CD4-positive, alpha-beta T cell treated with Interferon alpha-2 for 1 hour (primary cell): ENCODE measurements at places on chromosomes 11 and 22.

DNA sequence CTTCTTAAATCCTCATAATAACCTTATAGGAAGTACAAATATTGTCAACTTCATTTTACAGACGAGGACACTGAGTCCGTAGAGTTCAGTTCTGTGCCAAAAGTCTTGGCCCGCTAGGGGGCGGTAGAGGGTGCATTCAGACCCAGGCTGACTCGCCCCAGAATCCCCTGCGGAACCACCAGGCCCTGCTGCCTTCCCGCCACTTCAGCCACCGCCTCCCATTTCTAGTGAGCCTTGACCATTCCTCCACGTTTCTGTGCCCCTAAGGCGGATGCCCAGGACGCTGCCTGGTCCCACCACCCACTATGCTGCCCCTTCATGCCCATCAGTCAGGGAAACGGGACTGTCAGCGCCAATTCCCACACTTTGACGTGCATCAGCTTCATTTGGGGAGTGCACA is 19.1 kb downstream of the SYT13 start:
- DNase-seq = no peak

- DNase-seq = no peak
Observed at GRCh38 chr11:36162006-36162882, 127.0 kb downstream of the COMMD9 start.

- no peak for DNase-seq
Observed at GRCh38 chr11:47620836-47621378, 21.5 kb downstream of the MTCH2 start.

- no peak for DNase-seq
Observed at GRCh38 chr11:109439684-109440083, 17.7 kb downstream of the C11orf87 start.

- DNase-seq = no peak
Observed at GRCh38 chr11:35050541-35050995, 88.4 kb upstream of the CD44 start.

GRCh38 chr22:30275625-30276024 is 9.0 kb upstream of the OSM start:
- peak; percentile 24 for DNase-seq

GRCh38 chr11:91927448-91927847 is 297.2 kb upstream of the FAT3 start:
- no peak for DNase-seq

- DNase-seq = no peak
Observed at GRCh38 chr11:70140711-70141485, 62.2 kb upstream of the FADD start.

- no peak for DNase-seq
Observed at GRCh38 chr11:2919837-2920236, 9.4 kb downstream of the PHLDA2 start.

GRCh38 chr22:34783436-34783835 is 282.5 kb upstream of the ISX start:
- no peak for DNase-seq

DNA sequence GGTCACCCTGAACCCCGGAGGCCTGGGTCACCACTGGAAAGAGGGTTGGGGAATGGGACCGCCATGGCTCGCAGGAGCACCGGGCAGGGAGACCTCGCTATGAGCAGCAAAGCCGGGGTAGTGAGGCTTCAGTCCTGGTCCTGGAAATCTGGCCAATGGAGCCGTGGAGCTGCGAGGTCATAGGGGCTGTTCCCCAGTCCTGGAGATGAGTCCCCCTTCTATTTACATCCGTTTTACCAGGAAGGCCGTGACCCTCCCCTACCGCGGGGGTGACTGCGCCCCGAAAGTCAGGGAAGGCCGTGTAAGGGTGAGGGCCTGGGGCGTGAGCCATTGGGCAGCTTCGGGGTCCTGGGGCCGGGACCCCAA is 449 bp downstream of the PIDD1 start:
- DNase-seq = no peak

DNA sequence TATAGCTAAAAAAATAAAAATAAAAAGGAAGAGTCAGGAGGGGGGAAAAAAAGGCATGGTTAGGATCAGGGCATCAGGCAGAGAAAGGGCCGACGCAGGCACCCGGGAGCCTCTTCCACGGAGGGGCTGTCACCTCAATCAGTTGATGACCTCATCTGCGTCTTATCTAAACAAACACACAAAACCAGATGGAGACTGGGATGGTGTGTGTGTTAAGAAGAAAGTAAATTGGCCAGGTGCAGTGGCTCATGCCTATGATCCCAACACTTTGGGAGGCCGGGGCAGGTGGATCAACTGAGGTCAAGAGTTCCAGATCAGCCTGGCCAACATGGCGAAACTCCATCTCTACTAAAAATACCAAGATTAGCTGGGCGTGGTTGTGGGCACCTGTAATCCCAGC is 63.6 kb downstream of the DHCR7 start:
- no peak for DNase-seq

- no peak for DNase-seq
Observed at GRCh38 chr11:92391364-92391763, 166.7 kb downstream of the FAT3 start.

DNA sequence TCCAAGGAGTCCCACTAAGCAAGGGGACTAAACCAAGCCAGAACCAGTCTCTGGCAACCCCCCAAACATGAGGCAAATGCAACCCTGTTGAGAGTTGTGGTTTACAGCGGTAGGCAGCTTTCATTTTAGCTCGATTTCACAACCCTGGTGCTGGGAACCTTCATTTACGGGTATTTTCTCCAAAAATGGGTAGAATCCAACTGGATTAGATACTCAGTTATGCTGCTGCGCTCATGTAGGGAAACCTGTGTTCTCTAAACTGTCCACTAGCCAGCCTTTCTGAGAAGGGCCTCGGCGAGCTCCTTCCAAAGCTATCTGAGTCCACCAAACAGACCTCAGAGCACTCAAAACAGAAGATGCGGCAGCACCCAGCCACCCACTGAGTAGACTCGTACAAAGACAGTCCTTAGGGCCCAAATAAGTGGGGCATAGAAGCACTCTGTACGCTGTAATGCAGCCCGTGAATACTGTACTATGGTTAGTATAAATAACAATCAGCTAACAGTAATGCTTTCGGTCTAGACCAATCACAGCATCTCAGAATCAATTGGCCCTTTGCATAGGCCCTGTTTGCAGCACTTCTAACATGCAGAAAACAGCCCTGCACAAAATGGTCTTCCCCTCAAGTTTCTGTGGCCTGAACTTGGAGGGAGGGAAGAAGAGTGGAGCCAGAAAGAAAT is 104.7 kb downstream of the ETS1 start:
- DNase-seq = peak; percentile 77

DNA sequence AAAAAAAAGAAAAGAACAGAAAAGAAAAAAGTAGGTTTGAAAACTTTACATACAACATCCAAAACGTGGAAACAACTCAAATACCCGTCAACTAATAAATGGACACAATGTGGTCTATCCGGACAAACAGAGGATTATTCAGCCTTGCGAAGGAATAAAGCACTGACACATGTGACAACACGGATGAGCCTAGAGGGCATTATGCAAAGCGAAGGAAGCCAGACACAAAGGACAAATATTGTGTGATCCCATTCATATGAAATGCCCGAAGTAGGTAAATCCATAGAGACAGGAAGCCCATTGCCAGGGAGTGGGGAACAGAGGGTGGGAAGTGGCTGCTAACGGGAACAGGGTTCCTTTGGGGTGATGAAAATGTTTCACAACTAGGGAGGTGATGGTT is 11.8 kb downstream of the RFPL1 start:
- DNase-seq = no peak

DNA sequence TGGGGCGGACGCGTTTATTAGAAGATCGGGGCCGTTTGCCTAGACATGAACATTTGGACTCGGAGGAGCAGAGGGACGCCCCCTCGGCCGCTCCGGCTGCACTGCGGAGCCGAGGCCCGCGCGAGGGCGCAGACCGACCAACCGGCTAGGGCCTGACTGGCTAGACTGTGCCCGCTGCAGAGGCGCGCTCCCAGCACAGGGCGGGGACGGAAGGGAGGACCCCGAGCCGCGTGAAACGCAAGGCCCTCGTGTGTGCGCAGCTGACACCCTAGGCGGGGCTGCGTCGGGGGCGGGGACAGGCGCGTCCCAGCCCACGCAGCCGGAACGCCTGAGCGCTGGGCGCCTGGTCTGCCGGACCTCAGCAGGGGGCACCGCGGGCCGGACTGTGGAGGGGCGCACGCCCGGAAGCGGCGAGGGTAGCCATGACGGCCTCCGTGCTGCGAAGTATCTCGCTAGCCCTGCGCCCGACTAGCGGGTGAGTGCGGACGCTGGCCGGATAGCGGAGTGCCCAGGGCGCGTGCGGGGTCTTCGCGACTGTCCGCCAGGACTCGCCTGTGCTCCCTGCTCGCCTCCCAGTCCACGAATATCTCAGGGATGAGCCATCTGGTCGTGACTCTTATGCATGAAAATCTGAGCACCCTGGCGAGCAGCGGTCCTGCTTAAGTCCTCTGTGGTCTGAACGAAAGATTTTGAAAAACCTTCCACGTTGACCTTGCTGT is at the start of gene MRPL40:
Gene MRPL40, plus strand, starts transcription at position 413 of the 719 bp plus-strand sequence. Its CDS starts 10 bp downstream, at position 423.
- DNase-seq = peak; percentile 91

DNA sequence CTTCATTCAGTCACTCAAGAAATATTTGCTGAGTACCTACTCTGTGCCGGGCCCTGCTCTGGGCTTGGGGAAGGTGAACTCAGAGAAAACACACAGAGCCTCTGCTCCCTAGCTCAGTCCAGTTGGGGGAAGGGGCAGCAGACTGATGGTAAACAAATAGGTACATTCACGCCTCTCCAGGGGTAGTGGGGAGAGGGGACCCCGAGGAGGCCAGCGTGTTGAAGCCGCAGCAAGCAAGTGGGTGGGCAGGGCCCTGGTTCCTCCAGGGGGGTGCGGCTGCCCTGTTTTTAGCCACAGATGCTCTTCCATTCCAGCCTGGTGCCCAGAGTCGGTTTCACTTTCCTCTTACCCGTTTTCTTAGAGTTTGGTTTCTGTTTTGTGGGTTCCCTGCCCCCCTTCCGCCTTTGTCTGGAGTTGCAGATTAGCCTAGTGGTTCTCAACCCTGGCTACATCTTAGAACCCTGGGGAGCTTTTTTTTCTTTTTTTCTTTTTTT is 8.7 kb downstream of the DRAP1 start:
- peak; percentile 94 for DNase-seq

GRCh38 chr11:47867823-47868222 is 19.7 kb upstream of the NUP160 start:
- no peak for DNase-seq

DNA sequence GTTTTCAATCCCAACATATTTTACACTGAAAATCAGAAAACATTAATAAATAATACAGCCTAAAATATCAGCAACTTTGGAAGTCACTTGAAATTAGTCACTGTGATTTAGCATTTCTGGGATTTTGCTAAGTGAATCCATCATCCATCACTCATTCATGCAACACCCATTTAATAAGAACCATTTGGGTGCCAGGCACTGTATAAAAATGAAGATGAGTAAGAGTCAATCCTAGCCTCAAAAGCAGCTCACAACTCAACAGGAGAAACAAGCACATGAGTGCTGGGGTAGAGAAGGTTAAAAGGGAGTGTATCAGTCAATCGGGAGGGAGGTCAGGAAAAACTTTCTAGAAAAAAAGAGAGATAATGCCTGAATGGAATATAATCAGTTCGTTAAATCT is 77.9 kb downstream of the PGR start:
- no peak for DNase-seq

DNA sequence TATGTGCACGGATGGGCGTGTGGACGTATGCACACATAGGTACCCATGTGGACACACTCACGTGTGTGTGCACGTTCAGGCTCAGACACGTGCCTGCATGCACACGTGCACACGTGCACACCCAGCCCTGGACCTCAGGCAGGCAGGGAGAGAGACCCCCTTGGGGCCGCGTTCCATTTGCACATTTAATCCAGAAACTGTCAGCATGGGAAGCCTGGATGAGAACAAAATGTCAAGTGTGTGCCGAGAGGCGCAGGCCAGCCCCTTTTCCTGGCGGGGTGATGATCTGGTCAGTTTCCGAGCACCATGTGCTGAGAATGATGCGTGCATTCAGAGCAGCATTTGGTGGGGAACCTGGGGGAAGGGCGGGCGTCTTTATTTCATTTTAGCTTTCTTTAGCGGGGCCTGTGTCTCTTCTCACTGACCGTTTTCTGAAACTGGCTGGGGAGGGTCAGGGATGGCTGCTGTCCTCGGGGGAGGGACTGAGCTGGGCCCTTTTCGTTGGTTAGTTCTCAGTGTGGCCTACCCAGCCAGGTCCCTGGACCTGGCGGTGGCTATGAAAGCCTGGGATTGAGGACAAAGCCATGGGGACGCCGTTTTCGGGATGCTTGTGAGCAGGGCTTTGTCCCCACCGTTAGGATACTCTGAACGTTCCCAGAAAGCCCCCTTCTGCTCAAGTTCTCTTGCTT is 96.3 kb downstream of the KCNQ1 start:
- DNase-seq = no peak

DNA sequence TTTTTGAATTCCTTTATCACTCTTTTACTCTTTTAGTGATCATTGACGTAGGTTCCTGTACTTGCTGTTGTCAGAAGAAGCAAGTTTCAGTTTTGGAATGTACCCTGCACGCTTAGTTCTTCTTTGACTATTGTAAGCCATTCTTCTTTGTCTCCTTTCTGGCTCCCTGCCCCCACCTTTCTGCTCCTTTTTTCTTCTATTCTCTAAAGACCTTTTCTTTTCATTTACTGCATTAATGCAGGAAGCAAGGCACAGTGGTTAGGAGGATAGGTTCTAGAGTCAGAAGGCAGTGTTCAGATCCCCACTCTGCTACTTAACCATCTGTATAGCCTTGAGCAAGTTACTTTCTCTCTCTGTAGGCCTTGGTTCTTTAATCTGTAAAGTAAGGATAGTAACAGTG is 33.7 kb upstream of the RAG2 start:
- DNase-seq = no peak

- DNase-seq = no peak
Observed at GRCh38 chr11:504053-504993, 2.7 kb downstream of the RNH1 start.

DNA sequence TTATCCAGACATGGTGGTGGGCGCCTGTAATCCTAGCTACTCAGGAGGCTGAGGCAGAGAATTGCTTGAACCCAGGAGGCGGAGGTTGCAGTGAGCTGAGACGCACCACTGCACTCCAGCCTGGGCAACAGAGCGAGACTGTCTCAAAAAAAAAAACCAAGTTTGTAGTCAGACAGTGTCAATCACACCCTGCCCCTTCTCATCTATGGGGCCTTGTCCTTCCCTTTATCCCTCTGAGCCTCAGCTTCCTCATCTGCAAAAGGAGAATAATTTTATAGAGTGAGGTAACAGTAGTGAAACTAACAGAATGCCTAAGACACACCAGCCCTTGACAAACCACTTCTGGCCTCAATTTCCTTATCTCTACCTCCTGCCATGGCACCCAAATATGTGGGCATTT is 10.7 kb downstream of the BCL9L start:
- no peak for DNase-seq

- DNase-seq = peak; percentile 53
Observed at GRCh38 chr11:6926208-6927029, at the start of gene ZNF215. Gene ZNF215 (plus strand): TSS chr11:6926426. CDS start chr11:6932273, 5,847 bp downstream.
